ENCODE measurements at places on chromosomes 2 and 18.

DNA sequence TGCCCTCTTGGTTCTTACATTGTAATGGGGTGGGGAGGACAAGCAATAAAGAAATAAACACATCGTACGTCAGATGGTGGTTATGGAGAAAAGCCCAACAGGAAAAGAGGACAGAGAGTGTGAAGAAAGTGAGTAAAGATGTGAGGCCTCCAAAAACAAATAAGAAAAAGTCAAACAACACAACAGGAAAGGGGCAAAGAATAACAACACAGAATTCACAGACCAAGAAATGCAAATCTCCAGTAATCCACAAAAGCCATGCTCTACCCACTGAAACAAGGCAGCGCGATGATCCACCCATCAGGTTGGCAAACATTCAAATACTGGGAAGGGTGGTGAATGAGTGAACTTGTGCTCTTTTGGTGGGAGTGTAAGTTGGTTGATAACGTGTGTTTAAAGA lies 16.7 kb upstream of the DUSP2 start:
- no peak for DNase-seq

DNA sequence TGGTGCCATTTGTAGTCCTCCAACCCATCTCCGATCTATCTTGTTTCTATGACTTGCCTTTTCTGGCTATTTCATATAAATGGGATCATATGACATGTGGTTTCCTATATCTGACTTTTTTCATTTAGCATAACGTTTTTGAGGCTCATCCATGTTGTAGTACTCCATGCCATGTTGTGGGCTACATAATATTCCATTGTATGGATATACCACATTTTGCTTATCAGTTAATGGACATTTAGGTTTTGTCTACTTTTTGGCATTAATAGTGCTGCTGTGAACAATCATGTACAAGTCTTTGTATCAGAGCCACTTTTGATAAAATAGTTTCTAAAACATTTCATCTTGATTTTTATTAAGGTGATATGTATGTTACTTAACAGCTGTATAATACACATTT lies 7.4 kb downstream of the CEBPZOS start:
- no peak for DNase-seq

DNA sequence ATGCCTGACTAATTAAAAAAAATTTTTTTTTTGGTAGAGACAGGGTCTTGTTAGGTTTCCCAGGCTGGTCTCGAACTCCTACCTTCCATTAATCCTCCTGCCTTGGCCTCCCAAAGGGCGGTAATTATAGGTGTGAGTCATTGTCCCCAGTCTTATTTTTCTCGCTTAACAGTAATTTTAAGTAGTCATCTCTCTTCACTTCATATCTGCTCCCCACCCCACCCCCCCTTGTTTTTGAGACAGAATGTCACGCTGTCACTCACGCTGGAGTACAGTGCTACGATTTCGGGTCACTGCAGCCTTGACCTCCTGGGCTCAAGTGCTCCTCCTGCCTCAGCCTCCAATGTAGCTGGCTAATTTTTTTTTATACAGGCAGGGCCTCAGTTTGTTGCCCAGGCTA lies 27.7 kb downstream of the RAB10 start:
- no peak for DNase-seq

DNA sequence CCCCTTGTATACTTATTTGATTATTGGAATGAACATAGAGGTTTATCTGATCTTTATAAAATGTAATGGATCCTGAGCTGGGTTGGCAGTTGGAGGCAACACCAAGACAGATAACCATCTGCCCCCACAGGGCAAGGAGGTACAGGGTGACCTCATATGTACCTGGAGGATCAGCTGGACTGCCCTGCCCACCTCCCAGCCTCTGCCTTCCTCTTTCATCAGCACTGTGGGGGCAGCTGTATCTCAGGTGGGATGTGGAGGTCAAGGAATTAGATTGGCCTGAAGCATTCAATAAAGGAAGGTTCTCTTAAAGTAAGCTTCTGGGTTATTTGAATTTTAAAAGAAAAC lies 92.6 kb downstream of the LYPD6 start:
- DNase-seq: no peak

DNA sequence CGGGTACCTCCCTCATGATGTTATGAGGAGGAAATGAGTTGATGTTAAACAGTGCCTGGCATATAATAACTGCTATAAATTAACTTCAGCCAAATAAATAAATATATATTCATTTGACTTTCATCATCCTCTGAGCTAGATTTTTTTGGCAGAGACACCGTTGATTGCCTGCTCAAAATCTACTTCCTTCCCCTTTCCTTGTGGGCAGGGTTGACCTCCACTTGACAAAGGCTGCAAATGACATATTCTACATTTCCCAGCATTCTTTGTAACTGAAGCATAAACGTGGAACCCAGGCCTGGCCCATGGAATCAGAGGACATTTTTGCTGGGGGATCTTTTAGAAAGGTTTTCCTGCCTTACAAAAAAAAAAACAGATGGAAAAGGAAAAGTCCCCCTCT lies 177.8 kb downstream of the TXNL1 start:
- DNase-seq: no peak

DNA sequence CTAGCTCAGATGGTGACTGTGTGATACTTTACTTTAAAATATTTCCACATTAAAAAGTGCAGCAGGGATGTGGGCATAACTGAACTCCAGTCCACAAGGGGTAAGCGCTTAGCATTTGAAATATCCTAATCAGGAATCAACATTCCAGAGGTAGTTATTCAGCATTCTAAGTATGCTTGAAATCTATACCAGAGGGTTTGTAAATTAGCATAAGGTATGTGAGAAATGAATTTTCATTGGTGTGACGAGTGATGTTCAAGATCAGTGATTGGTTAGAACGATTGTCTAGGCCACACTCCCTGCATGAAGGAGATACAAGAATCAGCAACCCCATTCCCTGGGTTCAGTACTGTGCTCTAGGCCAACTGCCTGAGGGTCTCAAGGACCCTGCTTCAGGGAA lies 42.6 kb downstream of the MAPK4 start:
- DNase-seq: no peak

GRCh38 chr2:229714736-229715541 lies 584 bp upstream of the DNER start:
- peak; percentile 81 for DNase-seq

DNA sequence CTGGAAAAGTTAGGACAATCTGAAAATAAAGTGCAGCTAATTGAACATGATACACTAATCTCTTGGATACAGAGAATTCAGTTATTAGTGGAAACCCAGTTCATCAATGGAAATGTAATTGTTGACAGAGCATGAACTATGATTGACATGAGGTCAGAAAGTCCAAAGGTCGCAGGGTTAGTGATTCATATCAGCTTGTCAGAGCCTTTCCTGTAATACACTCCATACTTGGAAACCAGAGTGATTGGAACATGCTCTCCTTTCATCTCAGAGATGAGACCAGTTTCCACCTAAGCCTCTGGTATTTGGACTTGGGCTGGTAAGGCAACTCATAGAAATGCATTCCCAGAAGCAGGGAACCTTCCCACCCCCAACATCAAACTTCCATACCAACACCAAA lies 8.5 kb upstream of the NCKAP5 start:
- DNase-seq: no peak

- no peak for DNase-seq
These were observed 86.4 kb upstream of the RGPD4 start for GRCh38 chr2:107740300-107740699.

DNA sequence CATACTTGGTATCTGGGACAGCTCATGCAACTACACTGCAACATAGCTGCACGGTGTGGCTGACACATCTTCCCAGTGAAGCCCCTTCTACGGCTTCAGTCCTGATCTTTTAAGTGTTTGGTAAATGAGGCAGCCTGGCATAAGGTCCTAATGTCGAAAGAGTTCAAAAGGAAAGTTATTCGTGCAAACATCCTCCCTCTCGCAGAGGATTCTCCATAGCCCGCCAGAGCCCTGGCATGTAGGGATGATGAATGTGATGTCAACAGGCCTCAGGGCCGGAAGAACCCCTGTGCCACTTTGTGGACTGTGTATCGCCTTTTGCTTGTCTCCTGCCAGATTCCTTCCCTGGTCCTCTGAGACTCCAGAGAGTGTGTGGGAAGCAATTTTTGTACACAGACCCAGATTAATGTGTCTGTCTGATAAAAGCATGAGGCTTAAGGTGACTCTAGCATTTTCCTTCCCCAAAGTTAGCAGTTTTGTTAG lies 88.5 kb downstream of the SOCS6 start:
- peak; percentile 71 for DNase-seq

- DNase-seq: no peak
These were observed 7.1 kb downstream of the RBM45 start for GRCh38 chr2:178119179-178119922.

DNA sequence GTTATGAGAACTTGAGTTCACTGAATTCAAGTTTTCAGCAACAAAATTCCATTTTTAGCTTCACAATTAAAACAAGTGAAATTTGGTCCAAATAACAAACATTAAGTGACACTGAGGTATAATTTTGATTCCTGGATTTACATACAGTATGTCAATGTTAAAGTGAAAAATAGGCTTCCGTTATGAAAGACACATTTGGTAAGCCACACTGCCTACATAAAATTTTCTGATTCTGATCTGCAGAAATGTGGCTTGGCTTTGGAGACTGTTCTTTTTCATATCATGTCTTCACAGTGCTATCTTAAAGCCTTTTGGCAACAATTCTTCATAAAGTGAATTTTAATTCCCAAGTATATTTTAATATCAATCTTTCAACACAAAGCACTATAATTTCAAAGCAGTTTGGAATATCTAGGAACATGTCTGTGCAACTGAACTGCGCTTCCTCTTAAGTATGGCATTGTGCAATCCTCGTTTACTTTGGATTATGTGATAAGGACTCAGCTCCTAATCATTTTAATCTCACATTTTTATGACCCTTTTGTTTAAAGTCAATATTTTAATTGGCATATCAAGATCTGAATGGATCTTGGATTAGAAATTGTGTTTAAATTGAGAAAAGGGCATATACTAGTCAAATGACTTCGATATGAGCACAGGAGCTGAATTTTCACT lies 60.0 kb downstream of the RBMS1 start:
- DNase-seq: no peak

GRCh38 chr2:9205963-9206948 lies at the start of gene ASAP2:
Gene ASAP2 (plus strand): TSS chr2:9206812. CDS start chr2:9207105, 293 bp downstream.
- DNase-seq: peak; percentile 84

DNA sequence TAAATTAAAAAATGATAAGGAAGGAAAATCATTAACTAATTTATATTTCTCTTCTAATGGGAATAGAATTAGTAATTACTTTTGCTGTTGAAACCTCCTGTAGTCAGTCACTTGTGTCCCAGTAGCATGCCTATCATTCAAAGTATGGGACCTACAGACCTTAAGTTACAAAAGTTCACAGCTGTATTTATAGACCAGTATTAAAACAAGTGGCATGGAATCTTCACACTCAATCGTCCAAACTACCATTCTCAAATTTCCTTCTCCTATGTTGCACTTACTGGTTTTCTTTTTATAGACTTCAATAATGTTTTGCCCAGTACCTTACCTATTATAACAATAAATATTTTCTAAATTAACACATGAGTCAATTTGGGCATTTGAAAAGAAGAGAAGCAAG lies 639.9 kb downstream of the ERBB4 start:
- DNase-seq: no peak

DNA sequence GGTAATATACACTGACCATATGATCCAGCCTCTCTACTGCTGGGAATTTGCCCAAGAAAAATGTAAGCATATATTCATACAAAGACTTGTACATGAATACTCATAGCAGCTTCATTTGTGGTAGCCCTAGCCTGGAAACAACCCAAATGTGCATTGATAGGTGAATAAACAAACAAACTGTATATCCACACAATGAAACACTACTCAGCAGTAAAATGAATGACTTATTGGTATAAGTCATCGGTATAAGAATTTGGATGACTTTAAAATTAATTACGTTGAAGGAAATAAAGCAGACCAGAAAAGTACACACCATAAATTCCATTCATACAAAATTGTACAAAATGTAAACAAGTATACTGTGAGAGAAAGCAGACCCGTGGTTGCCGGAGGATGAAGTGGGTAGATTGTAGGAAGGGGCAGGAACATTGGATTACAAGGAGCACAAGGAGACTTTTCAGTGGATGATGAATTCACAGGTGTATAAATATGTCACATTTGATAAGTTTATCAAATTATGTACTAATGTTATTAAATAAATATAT lies 376.7 kb downstream of the TDRD15 start:
- no peak for DNase-seq

GRCh38 chr2:183371545-183371944 lies 247.3 kb downstream of the NUP35 start:
- DNase-seq: no peak

GRCh38 chr18:24274837-24275236 lies 122.8 kb downstream of the OSBPL1A start:
- no peak for DNase-seq

DNA sequence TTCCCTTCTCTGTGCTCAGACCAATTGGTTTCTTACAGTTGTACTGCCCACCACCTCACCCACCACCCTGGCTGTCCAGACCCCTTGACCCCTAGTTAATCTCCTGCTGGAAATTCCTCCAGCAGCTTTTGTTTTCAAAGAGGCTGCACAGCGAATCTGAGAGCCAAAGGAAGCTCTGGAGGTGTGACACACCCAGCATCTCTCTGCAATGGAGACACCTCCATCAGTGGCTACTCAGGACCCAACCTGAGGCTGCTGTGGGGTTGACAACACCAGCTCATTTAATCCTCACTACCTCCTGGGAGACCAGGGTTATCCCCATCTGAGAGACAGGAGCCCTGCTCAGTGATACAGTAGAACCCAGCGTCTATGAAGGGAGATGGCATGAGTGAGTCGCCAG lies 86.4 kb downstream of the BIN1 start:
- no peak for DNase-seq

GRCh38 chr2:150190546-150190945 lies 296.9 kb downstream of the RND3 start:
- no peak for DNase-seq

GRCh38 chr2:68428126-68428525 lies 39.0 kb downstream of the FBXO48 start:
- DNase-seq: no peak

DNA sequence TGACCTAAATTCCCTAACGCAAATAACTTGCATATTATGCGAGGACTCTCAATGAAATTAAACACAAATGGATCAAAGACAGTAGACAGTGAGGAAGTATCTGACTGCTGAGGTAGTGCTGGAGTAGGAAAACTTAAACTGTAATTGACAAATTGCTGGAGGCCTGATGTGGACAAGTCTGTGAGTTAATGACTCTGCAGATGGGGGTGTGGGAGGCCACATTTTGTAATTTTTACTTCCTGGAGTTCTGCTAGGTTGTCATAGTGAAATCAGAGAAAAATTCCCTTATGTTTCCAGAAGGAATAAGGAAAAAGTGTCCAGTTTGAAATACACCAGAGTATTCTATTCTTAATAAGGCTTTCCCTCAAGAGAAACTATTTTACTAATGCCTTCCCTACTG lies 333.0 kb upstream of the CNTNAP5 start:
- no peak for DNase-seq

GRCh38 chr2:42214669-42215068 lies 45.5 kb downstream of the EML4 start:
- no peak for DNase-seq

GRCh38 chr2:199409759-199410529 lies 47.8 kb downstream of the SATB2 start:
- no peak for DNase-seq

- DNase-seq: no peak
These were observed 649.9 kb upstream of the FANCL start for GRCh38 chr2:58890865-58891525.

All from ACHN (cell line).